ENCODE measurements at places on chromosomes 11 and 22.

DNA sequence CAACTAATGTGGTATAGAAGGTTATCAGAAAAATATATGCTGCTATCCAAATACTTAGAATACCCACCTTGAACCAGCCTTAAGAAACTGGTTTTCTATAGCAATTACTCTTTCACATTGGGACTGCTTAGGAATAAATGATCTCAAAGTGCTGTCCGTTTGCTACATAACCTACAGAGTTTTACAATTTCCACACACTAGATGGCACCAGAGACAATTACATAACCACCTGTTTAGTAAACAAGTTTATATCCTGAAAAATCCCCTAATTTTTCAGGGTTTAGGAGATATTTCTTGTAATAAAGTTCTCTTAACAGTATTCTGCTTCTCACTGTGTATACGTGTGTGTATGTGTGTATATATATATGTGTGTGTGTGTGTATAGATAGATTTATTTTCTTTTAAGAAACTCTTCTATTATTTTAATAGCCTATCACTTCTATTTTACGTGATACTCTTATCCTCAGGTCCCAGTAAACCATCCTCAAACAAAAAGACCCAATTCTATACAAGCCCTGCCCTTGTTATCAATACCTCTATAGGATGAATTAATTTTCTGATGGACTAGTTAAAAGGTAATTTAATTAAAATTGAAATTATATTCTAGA, 6.7 kb upstream of the OR5I1 start:
- DNase-seq, result no peak

- DNase-seq, result no peak
Measured at GRCh38 chr22:40190501-40190900, 12.8 kb downstream of the TNRC6B start.

GRCh38 chr22:33821290-33821689, 99.0 kb downstream of the LARGE1 start:
- no peak for DNase-seq

DNA sequence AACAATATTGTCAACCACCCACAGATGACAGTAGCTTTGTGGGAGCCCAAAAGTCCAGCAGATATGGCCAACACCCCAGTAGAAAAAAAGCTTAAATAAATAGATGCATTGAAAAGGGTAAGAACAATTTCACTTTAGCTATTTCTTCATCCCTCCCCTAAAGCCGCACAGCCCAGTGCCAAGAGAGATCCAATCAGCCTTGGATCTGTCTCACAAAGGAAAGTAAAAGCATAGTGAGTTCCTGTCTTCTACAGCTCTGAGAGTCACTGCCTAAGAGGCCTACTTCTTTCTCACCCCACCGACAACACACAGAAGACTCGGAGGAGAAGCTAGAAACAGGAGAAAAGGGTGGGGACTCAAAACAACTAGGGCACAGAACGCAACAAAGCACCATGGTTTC, 196.4 kb downstream of the SBF2 start:
- no peak for DNase-seq

DNA sequence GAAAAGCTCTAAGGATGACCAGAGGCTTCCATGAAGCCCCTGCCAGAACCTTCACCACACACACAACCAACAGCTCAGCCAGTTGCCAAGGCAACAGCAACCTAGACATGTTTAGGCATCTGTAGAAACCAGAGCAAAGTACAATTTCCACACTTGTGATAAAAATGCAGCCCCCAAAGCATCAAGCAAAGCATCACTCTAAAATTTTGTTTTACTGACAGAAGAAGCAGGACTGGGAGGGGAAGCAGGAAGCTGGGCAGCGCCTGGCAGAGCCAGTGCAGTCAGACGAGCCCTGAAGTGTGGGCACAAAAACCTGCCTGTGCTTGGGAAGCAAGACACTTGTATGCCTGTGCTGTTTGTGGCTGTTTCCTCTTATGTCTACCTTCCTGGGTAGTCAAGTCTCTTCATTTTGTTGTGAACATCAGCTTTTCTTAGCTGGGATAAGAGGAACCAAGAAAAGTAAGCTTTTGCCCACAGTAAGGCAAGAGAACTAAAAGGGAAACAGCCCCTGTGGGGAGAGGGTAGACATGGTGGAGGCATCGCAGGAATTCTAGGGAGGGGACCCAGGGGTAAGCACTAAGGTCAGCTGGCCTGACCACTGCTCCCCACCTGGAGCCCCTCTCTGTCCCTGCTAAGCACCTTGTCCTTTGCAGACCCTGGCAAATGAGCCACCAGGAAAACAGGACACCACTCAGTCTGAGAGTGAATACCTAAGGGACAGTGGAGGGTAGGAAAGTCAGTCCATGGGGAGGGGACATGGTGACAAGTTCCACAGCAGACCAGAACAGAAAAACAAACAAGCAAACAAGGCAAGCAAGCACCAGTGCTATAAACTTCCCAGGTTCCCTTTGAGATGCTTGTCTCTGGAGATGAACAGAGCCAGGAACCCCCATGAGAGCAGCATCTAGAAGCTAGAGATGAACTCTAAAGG, 13.4 kb downstream of the PACSIN2 start:
- DNase-seq, result no peak

DNA sequence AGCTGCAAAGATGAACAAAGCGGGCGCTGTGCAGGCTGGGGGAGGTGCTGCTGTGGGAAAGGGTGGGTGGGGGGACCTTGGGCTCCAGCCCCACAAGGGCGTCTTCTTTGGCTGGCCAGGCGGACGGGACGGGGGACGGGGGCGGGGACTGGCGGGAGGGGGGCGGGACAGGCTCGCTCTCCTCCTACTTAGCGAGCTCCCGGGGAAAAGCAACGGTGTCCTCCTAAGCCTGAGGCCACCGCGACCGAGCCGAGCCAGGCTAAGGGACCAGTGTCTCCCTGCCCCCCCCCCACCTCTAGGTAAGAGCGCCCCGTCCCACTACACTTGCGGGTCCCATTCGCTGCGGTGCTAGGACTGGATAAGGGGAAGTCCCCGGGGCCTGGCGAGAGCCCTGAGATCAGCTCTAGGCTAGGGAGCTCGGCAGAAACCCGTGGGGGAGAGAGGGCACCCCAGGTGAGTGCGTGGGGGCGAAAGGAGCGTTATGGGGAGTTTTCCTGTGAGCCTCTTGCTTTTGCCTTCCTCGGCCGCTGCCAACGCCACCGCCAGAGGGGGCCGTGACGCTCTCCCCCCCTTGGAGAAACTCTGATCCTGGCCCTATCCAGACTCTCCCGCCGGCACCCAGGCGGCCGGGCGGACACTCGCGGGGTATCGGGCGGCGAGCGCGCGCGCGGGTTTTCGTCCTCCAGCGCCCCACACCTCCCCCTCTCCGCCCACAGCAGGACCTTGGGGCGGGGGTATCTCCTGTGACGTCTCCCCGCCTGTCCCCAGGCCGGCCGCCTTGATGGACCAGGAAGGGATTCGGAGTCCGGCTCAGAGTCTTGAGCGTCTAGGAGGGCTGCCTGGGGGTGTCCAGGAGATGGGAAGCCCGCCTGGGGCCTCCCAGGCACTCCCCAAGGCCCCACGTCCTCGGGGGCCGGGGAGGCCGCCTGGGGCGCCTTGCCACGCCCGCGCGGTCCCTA, at the start of gene PHLDB1:
PHLDB1 (plus strand) TSS at position 215 of the 959 bp plus-strand sequence. CDS start 6,222 bp downstream, outside the sequence.
- peak; percentile 77 for DNase-seq

- no peak for DNase-seq
Measured at GRCh38 chr11:58028687-58029411, 1.9 kb upstream of the OR6Q1 start.

DNA sequence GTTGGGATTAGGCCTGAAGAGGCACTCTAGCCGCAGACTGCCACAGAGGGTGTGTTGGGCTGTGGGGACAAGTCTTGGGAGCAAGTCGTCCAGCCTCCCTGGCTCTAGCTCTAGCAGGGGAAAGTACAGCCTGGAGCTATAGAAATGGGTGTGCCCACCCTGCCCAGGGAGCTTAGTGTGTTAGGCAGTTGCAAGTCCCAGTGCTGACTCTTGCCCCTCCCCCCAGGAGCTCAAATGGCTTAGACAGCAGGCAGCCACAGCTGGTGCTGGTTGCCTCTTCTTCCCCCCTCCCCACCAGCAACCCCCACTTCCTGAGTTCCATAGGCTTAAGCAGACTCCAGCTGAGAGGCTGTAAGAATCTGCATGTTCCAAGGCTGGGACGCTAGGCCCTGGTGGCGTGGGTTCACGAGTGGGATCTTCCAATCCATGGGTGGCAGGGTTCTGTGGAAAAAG, 61.2 kb downstream of the GUCY1A2 start:
- DNase-seq, result no peak

GRCh38 chr11:95318498-95318897, 87.5 kb upstream of the SESN3 start:
- DNase-seq, result no peak

- no peak for DNase-seq
Measured at GRCh38 chr11:96101146-96101545, 177.2 kb upstream of the MTMR2 start.

DNA sequence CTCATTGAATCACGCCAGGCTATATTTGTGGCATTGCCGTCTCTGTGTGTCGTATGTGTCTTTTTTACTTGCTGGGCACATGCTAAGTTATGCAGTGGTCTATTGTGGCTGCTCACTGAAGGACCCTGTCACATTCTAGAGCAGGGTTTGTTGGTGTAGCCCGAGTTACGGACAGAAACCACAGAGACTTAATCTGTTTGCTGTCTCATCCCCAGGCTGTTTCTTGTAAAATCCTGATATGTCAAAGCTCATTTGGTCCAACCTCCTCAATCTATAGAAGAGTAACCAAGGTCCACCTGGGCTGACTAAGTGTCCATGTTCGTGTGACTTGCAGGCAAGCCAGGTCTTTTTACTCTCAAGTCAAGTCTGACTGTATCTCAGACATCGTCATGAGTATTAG, 5.0 kb downstream of the DPF2 start:
- no peak for DNase-seq

DNA sequence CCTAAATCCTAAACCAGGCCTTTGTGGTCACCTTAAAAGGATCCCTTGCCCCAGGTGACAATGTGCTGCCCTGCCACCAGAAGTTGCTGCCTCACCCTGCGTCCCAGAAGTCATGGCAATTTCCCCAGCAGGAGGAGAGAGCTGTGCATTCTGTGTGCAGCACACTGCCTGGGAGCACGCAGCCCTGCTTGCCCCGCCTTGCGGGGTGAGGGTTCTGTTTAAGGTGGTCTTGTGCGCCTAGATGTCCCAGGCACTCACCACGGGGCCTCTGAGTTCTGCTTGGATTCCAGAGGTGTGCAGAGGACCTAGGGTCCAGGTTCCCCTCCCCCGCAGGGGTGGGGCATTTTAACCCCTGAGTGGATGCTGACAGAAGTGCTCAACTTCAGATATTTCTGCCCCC, 95.0 kb downstream of the GRAMD1B start:
- DNase-seq, result no peak

- DNase-seq, result no peak
Measured at GRCh38 chr11:2766166-2766565, 66.4 kb upstream of the KCNQ1OT1 start.

GRCh38 chr22:37121887-37122591, 12.5 kb upstream of the TMPRSS6 start:
- DNase-seq, result peak; percentile 93

GRCh38 chr22:49444781-49445180, 382.9 kb downstream of the BRD1 start:
- DNase-seq, result no peak

- DNase-seq, result peak; percentile 46
Measured at GRCh38 chr11:2778630-2779498, 79.1 kb upstream of the KCNQ1OT1 start.

- no peak for DNase-seq
Measured at GRCh38 chr11:133149698-133150097, 382.6 kb downstream of the OPCML start.

DNA sequence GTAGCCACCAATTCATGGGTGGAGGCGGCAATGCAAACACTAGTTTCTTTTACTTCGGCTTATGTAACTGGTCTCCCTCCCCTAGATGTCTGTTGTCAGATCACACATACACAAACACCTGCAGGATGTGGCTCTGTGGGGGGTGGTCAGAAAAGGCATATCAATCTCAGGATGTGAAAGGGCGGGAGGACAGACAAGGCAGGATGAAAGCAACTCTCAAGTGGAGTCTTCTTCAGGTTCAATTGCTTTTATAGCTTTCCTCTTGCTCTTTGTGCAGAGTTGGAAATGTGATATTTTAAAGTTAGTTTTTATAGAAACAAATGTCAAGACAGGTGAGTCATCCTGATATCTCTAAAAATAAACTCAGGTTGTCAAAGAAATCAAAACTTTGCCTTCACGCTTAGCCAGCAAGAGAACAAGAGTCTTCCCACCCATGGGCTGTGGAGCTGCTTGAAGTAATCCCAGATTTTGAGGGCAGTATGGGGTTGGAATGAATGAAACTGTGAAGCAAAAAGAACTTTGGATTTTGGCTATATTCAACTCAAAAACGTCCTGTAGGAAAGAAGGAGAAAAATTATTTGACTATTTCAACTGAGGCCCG, 423.4 kb downstream of the GUCY1A2 start:
- DNase-seq, result no peak

GRCh38 chr11:11555208-11555607, 66.6 kb downstream of the GALNT18 start:
- no peak for DNase-seq

GRCh38 chr11:34667810-34668582, 47.1 kb downstream of the EHF start:
- no peak for DNase-seq

DNA sequence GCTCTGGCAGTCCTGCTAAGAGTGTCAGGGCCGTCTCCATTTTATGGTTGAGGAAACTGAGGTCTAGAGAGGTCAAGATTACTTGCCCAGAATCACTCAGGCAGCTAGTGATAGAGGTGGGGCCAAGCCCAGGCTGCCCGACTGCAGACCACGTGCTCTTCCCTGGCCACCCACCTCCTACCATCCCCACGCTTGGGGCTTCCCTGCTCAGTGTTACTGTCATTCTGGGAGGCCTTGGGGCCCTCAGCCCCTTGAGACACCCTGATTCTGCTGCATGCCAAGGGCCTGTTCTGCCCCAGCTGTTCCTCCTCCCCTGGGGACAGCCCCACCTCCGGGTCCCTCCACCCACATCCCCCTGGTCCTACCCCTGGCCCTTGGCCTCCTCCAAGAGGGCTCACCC, 17.2 kb upstream of the TAB1 start:
- no peak for DNase-seq

- DNase-seq, result no peak
Measured at GRCh38 chr11:124801014-124801413, 808 bp upstream of the MSANTD2 start.

DNA sequence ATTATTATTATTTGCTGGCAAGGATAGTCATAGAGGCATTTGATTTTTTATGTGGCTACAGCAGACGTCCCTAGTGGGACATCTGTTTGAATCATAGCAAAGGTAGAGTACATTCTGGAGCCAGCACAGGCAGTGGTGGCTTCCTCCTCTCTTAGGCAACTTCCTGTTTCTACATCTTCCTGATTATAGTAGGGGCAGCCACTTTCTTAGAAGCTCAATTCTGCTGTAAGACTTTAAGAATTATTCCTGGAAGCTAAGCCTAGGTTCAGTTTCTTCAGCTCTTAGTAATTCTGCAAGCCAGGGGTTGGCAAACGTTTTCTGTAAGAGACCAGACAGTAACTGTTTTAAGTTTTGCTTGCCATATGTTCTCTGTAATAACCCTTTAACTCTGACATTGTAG, 129.3 kb upstream of the TENM4 start:
- DNase-seq, result no peak

GRCh38 chr11:110903830-110904229, 191.6 kb upstream of the ARHGAP20 start:
- no peak for DNase-seq

Data from activated CD8-positive, alpha-beta memory T cell treated with anti-CD3 and anti-CD28 coated beads for 24 hours (primary cell).